Activated CD8-positive, alpha-beta memory T cell treated with anti-CD3 and anti-CD28 coated beads, Interleukin-2, amount 10 ng/mL, durations not matched to agents 7 days and 5 days (primary cell): ENCODE measurements at places on chromosomes 7 and 10.

- H3K27ac ChIP-seq: no peak overlapping the region
- no peaks in the 10 kb centered on the region for H3K27me3 ChIP-seq
- H3K4me3 ChIP-seq: no peak overlapping the region
- H3K4me1 ChIP-seq: peaks cover 17% of the 10 kb centered on the region
These were observed 189.3 kb downstream of the ZMYND11 start for GRCh38 chr10:324593-324992.

- peaks cover 2% of the 10 kb centered on the region for H3K36me3 ChIP-seq
- DNase-seq: no peak
- H3K27me3 ChIP-seq: no peaks in the 10 kb centered on the region
These were observed 271.7 kb downstream of the PTPRN2 start for GRCh38 chr7:158315881-158316280.

DNA sequence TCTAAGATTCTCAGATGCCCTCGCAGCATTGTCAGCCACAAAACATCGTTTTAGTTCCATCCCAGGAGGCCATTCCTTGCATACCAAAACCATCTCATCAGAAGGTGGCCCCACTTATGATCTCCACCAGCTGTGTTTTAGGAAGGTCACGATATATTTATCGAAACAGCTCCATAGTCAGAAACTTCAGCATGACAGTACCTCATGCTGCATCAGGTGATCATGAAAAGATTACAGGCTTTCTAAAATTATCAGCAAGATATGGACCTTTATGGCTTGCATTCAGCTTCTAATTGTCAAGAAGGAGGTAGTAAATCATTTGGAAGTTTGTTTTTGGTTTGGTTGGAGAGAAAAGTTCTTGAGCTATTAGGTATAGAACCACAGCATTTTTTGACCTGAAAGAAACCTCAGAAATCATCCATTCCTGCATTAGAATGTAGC, 20.0 kb downstream of the JAZF1 start:
- H3K27me3 ChIP-seq: peaks cover 40% of the 10 kb centered on the region
- peaks cover 3% of the 10 kb centered on the region for H3K36me3 ChIP-seq
- peaks cover 11% of the 10 kb centered on the region for H3K4me1 ChIP-seq
- no peak for DNase-seq
- no peak overlapping the region for H3K4me3 ChIP-seq

- no peak overlapping the region for H3K27ac ChIP-seq
- no peaks in the 10 kb centered on the region for H3K36me3 ChIP-seq
- H3K27me3 ChIP-seq: no peaks in the 10 kb centered on the region
- H3K4me1 ChIP-seq: no peaks in the 10 kb centered on the region
- no peak for DNase-seq
- H3K4me3 ChIP-seq: no peak overlapping the region
These were observed 93.5 kb downstream of the TNS3 start for GRCh38 chr7:47488201-47488968.

DNA sequence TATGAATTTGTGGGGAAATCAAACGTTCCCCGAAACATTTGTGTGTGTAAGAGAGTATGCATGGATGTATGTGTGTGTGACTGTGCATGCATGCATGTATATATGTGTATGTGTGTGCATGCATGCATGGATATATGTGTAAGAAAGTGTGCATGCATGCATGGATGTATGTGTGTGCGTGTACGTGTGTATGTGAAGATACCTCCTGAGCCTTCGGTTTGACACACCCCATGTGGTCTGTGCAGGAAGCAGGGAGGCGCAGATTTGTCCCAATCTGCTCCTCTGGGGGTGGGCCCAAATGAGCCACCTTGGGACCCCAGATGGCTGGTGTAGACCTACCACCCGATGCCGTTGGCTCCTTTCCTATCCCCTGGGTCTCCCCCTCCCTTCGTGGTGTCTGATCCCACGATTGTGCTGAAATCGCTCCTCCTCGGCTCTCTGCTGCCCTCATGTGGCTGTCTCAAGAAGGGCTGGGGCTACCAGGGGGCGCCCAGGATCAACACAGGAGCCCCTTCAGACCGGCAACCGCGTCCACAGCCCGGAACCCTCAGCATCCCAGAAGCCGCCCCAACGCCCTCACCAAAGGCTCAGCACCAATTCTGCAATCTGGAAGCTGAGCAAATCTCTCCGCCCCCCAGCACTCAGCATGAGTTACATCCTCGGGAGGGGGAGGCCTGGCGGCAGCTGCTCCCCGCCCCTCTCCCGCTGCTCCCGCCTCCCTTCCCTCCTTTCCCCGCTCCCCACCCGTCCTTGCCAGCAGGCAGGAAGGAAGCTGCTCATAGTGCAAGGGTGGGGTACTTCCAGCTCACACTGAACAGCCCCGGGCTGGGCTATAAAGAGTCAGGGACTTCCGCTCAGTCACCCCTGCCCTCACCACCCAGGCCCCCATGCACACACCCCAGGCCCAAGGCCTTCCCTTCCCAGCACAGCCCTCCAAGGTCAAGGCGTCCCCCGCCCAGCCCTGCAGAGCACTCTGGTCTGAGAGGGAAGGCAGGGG, 2.3 kb upstream of the NOS3 start:
- DNase-seq: peak; percentile 74
- H3K27me3 ChIP-seq: peaks cover 39% of the 10 kb centered on the region
- peak overlapping the region; percentile 34 for H3K4me3 ChIP-seq
- no peaks in the 10 kb centered on the region for H3K36me3 ChIP-seq

- no peak overlapping the region for H3K4me3 ChIP-seq
- no peak for DNase-seq
- H3K27ac ChIP-seq: no peak overlapping the region
- peaks cover 11% of the 10 kb centered on the region for H3K27me3 ChIP-seq
These were observed 56.9 kb upstream of the ADGRA1 start for GRCh38 chr10:133030781-133031180.

GRCh38 chr10:32207544-32207943, 139.4 kb downstream of the EPC1 start:
- no peak overlapping the region for H3K4me3 ChIP-seq
- H3K27me3 ChIP-seq: no peaks in the 10 kb centered on the region
- H3K4me1 ChIP-seq: no peaks in the 10 kb centered on the region

DNA sequence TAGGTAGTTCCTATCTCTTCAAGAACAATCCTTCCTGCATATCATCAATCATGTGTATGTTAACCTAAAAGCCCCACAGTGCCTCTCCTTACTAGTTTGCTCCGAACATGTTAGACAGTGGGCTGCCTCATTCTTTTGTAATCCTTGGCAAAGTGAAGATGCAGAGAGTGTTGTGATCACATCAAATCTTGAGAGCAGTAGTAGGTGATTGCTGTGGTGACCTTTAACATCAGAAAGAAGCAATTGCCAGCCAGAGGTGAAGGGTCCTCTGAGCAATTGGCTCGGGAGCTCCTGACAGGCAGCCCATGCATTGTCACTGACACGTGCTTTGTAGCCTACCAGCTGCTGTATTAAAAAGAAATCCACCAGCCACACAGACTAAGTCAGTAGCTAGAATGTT, 19.6 kb upstream of the GSTK1 start:
- peaks cover 30% of the 10 kb centered on the region for H3K36me3 ChIP-seq
- peaks cover 75% of the 10 kb centered on the region for H3K4me1 ChIP-seq
- peak overlapping the region; percentile 82 for H3K27ac ChIP-seq
- DNase-seq: no peak
- H3K27me3 ChIP-seq: no peaks in the 10 kb centered on the region

DNA sequence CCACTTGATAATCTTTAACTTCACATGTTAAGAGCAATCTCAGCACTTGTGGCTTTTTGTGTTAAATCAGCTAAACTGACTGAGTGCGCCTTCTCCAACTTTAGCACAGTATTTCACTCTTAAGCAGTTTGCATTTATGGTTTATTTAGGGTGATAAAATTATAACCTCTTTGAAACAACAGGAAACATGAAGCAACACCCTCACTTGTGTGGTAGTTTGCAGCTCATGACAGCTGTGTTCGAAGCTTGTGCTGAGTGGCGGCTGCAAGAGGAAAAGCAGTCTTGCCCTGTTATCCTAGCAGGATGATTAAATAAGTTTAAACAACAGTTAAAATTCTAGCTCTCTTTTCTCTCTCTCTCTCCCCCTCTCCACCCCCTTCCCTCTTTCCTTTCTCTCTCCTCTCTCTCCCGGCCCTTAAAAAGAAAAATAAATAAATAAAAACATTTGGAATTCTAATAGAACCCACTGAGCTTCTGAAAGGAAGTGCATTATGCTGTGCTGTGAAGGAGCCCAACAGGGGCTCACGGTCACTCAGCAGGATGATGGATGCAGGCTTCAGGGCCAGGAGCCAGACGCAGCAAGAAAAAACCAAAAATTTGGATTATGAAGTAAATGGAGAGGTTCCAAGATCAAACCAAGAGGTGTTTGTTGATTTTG, 25.2 kb downstream of the OGDH start:
- peak overlapping the region; percentile 54 for H3K4me3 ChIP-seq
- no peaks in the 10 kb centered on the region for H3K27me3 ChIP-seq
- DNase-seq: peak; percentile 73
- peak overlapping the region; percentile 94 for H3K27ac ChIP-seq

DNA sequence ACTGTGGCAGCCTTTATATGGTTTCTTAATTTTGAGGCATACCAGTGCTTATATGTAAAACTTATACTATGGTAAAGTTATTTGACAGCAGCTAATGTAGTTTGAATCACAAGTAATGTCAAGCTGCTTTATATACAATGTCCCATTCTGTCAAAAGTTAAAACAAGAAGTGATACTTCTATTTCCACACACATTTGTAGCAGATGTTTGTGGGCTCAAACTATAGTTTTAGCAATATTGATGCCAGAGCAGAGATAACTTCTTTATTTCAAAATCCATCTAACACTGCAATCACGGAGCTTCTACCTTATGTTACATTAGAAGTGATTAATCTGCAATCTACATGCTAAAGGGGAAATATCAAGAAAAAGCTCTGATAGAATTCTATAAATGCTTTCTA, 149.6 kb downstream of the ADK start:
- no peaks in the 10 kb centered on the region for H3K4me1 ChIP-seq
- peaks cover 1% of the 10 kb centered on the region for H3K36me3 ChIP-seq
- H3K27ac ChIP-seq: no peak overlapping the region
- H3K4me3 ChIP-seq: no peak overlapping the region
- H3K27me3 ChIP-seq: no peaks in the 10 kb centered on the region
- no peak for DNase-seq

DNA sequence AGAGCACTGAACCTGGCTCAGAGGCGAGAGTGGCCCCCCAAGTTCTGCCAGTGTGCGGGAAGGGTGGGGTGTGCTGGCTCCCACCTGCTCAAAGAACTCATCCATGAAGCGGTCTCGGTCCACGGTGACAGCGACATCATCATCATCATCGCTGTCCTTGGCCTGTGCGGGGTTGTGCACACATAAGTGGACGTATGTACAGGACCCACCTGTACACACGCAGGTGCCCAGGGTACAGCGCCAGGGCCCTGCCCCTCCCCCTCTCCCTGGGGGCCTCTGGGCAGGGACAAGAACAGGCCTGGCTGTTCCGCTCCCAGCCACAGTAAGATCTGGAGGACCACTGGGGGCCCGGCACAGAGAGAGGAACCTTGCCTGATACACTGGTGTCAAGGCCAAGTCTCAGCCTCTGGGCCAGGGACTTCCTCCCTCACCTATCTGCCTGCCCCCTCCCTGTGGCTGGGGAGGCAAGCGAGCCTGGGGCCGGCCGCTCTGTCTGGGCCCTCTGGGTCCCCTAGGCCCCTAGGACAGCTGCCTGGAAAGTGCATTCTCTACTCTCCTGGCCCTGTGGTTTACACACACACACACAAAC, 10.4 kb downstream of the STX1A start:
- H3K27ac ChIP-seq: no peak overlapping the region
- DNase-seq: no peak
- no peak overlapping the region for H3K4me3 ChIP-seq
- no peaks in the 10 kb centered on the region for H3K27me3 ChIP-seq
- H3K4me1 ChIP-seq: peaks cover 12% of the 10 kb centered on the region

GRCh38 chr7:46352004-46352954, 431.2 kb upstream of the IGFBP3 start:
- no peak overlapping the region for H3K27ac ChIP-seq
- no peaks in the 10 kb centered on the region for H3K36me3 ChIP-seq
- no peaks in the 10 kb centered on the region for H3K4me1 ChIP-seq
- H3K27me3 ChIP-seq: no peaks in the 10 kb centered on the region
- no peak overlapping the region for H3K4me3 ChIP-seq

DNA sequence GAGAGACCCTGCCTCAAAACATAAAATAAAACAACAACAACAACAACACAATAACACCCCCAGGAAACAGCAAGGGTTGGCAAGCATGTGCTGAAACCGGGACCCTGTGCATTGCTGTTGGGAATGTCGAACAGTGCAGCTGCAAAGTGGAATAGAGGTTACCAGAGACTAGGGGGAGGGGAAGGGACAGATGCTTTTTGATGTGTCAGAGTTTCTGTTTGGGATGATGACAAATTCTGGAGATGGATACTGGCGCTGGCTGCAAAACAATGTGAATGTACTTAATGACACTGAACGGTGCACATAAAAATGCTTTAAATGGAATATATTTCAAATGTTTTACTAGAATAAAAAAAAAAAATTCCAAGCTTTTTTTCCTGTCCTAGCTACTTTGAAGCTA, 241.8 kb downstream of the TEX36 start:
- no peaks in the 10 kb centered on the region for H3K27me3 ChIP-seq
- no peaks in the 10 kb centered on the region for H3K4me1 ChIP-seq
- H3K27ac ChIP-seq: no peak overlapping the region
- no peak overlapping the region for H3K4me3 ChIP-seq
- no peaks in the 10 kb centered on the region for H3K36me3 ChIP-seq
- no peak for DNase-seq

GRCh38 chr7:36563706-36564327, 160.5 kb downstream of the AOAH start:
- no peak overlapping the region for H3K4me3 ChIP-seq
- no peak overlapping the region for H3K27ac ChIP-seq
- peaks cover 23% of the 10 kb centered on the region for H3K36me3 ChIP-seq

DNA sequence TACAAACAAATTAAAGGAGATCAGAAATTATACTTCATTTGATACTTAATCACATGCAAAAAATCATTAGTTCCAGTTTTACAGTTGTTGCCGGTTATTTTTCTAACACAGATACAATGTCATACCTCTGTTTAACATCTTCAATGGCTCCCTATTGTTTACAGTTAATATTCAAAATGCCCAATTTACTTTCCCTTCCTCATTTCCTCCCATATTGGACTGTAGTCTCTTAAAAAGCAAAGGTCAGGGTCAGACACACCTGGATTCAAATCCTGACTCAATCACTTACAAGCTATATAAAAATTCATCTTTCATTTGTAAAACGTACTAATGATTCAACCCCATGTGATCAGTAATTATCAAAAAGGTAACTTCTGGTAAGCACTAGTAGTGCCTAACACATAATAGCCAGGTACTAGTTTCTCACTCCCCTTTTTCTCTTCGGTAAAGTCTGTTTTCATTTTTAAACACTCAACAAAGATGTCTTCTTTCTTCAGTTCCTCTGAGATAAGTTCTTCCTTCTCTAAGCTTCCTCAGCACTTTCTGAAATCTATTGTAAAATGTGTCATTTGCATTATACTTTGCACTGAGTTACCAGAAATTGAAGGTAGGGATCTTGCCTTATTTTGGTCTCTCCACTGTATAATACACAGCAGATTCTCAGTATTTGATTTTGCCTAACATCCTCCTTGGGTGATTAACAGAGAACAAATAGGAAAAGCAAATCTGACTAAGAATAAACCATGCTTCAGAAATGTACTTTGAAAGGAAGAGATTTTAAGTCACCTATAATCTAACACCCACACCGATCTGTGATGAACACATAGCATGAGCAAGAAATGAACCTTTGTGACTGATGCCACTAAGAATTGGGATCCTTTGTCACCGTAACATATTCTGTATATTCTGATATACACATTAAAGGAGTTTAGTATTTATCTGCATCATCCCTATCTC, 16.1 kb downstream of the KMT2C start:
- no peak overlapping the region for H3K27ac ChIP-seq
- no peaks in the 10 kb centered on the region for H3K27me3 ChIP-seq
- H3K4me1 ChIP-seq: peaks cover 19% of the 10 kb centered on the region
- no peak overlapping the region for H3K4me3 ChIP-seq
